Osteoblast (primary cell): ENCODE measurements at places on chromosomes 3 and 15. TPM values are rescaled to one million over a fixed set of nuclear protein-coding genes. Genes with fewer than 3 reads are reported as not detected.

DNA sequence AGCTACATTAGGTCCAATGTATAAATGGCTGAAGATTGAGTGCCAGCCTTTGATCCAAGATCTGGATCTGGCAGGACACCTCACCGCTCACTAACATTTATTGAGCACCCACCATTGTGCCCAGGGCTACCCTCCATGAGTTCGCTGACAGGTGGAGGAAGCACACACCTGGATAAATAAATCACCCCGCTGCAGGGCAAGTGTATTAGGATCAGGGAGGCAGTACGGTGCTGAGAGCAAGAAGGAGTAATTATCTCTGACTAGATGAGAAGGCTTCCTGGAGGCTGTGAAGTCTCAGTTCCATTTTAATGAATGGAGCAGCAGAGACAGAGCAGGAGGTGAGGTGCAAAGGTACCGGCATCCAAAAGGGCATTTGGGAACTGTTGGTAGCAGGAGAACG, 104.1 kb downstream of the LIPC start:
- H3K4me1 ChIP-seq = peaks cover 2% of the 10 kb centered on the region
- no peak for DNase-seq
- no peak overlapping the region for H3K4me3 ChIP-seq
- H3K36me3 ChIP-seq = no peaks in the 10 kb centered on the region
- no peak overlapping the region for H3K27ac ChIP-seq

The CYP1A2 gene
- not detected in 2 replicates for total RNA-seq

DNA sequence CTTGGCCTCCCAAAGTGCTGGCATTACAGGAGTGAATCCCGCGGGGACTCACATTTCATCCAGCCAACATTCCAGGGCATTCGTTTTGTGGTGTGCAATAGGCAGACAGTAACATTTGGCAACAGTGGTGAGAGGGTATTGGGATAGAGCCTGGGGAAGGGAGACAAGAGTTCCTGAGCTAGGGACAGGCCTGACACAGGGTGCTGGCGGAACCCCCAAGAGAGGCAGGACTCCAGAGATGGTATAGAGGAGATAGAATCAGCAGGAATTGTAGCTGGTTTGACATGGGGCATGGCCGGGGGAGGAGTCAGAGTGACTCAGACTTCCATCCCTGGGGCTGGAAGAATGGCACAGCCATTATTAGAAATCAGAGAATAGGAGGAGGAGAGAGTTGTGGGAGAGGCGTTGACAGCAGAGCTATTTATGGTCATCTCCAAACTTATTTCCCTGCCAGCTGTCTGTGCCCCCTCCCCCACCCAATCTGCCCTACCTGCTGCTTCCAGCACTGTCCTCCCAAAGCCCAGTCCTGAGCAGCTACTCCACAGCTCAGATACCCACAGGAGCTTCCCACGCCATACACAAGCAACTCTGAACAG, 4.4 kb upstream of the IDH2 start:
- H3K27ac ChIP-seq = no peak overlapping the region
- no peaks in the 10 kb centered on the region for H3K36me3 ChIP-seq
- H3K4me1 ChIP-seq = peaks cover 9% of the 10 kb centered on the region

The LRTM1 gene
- not detected in 2 replicates for total RNA-seq

The PARP14 gene
- 67.2 and 84.3 TPM in 2 replicates for total RNA-seq

- no peak overlapping the region for H3K27ac ChIP-seq
- H3K4me1 ChIP-seq = peaks cover 34% of the 10 kb centered on the region
- DNase-seq = no peak
- peaks cover 25% of the 10 kb centered on the region for H3K36me3 ChIP-seq
- no peak overlapping the region for H3K4me3 ChIP-seq
Observed at GRCh38 chr3:123745184-123745855, 138.8 kb downstream of the MYLK start.

DNA sequence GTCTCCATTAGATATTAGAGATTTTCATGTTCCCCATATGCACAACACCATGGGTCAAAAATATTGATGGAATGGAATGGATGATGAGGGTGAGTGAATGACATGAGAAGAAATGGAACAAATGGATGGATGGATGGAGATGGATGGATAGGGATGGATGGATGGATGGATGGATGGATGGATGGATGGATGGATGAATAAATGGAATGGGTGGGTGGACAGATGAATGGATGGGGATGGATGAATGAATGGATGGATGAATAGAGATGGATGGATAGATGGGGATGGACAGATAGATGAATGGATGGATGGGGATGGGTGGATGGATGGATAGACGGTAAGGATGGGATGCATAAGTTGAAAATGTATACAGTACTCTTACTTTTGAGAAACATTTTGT, 18.6 kb downstream of the CFAP92 start:
- H3K36me3 ChIP-seq = no peaks in the 10 kb centered on the region
- no peak overlapping the region for H3K4me3 ChIP-seq

The CYB561D2 gene
- 22.1 and 25.0 TPM in 2 replicates for total RNA-seq

- H3K4me1 ChIP-seq = peaks cover 56% of the 10 kb centered on the region
- no peak overlapping the region for H3K4me3 ChIP-seq
- peaks cover 7% of the 10 kb centered on the region for H3K36me3 ChIP-seq
- no peak for DNase-seq
- no peaks in the 10 kb centered on the region for H3K27me3 ChIP-seq
Observed at GRCh38 chr3:152352554-152352953, 83.8 kb downstream of the MBNL1 start.

DNA sequence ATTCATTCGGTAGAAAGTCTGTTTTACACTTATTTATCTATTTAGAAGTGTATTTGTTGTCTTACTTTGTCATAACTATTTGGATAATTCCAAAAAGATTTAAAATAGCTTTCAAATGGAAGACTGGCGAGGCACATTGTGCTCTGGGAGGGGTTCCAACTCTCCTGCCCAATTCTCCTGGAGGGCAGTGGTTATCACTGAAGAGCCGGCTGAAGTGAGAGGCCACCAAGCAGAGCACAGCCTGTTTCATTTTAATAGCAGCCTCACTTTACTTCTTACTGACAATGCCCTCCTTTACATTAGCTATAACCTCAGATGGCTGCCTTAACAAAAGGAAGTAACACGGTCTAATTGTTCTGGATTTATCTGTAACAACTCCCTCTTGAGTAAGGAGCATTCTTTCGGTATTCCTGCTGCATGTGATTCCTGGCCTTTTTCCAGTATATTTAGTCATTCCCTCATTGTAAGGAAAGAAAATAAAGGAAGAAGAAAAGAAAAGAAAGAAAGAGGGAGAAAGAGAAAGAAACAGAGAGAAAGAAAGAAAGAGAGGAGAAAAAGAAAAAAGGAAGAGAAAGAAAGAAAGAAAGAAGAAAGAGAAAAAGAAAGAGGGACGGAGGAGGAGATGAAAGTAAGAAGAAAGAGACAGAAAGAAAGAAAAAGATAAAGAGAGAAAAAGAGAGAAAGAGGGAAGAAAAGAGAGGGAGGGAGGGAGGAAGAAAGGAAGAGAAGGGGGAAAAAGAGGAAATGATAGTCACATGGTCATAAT, 339.8 kb upstream of the WNT5A start:
- no peak overlapping the region for H3K4me3 ChIP-seq
- no peak overlapping the region for H3K27ac ChIP-seq
- peaks cover 5% of the 10 kb centered on the region for H3K4me1 ChIP-seq
- H3K27me3 ChIP-seq = no peaks in the 10 kb centered on the region

DNA sequence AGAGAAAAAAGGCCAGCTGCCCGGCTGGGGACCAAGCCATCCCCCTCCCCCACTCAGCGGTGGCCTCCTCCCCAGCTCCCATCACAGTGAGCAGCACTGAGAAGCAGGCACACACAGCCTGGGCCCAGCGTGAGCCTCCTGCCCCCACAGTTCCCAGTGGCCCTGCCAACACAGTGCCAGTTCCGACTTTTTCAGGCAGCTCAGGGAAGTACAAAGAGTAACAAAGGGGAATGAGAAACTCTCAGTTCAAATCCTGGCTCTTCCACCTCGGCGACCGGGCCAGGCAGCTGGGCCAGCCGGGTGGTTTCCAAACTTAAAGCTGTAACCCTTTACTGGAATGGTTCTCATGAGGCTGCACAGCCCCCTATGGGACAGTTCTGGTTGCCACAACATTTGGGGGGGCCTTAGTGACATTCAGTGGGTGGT, 18.5 kb downstream of the TNK2 start:
- H3K36me3 ChIP-seq = peaks cover 4% of the 10 kb centered on the region
- no peaks in the 10 kb centered on the region for H3K27me3 ChIP-seq
- peaks cover 46% of the 10 kb centered on the region for H3K4me1 ChIP-seq
- DNase-seq = peak; percentile 56
- H3K27ac ChIP-seq = no peak overlapping the region

The TIMP4 gene
- total RNA-seq = 2.4 and 3.3 TPM in 2 replicates

- no peak overlapping the region for H3K27ac ChIP-seq
- DNase-seq = no peak
- H3K4me1 ChIP-seq = peaks cover 4% of the 10 kb centered on the region
- no peaks in the 10 kb centered on the region for H3K27me3 ChIP-seq
- no peak overlapping the region for H3K4me3 ChIP-seq
Observed at GRCh38 chr3:16364963-16365362, 100.0 kb downstream of the OXNAD1 start.

The GABRR3 gene
- not detected in 2 replicates for total RNA-seq

GRCh38 chr3:11544412-11545181, 99.1 kb downstream of the VGLL4 start:
- no peaks in the 10 kb centered on the region for H3K27me3 ChIP-seq
- no peak overlapping the region for H3K4me3 ChIP-seq
- H3K4me1 ChIP-seq = peaks cover 17% of the 10 kb centered on the region
- H3K27ac ChIP-seq = no peak overlapping the region
- H3K36me3 ChIP-seq = no peaks in the 10 kb centered on the region
- DNase-seq = peak; percentile 84

GRCh38 chr15:88994286-88994685, 81.1 kb upstream of the MFGE8 start:
- H3K4me3 ChIP-seq = no peak overlapping the region
- peaks cover 18% of the 10 kb centered on the region for H3K4me1 ChIP-seq
- no peaks in the 10 kb centered on the region for H3K36me3 ChIP-seq
- H3K27ac ChIP-seq = no peak overlapping the region
- no peak for DNase-seq
- H3K27me3 ChIP-seq = no peaks in the 10 kb centered on the region

The SLC9C1 gene
- not detected in 2 replicates for total RNA-seq

GRCh38 chr15:69794645-69795469, 302.9 kb downstream of the TLE3 start:
- H3K27me3 ChIP-seq = no peaks in the 10 kb centered on the region
- H3K4me3 ChIP-seq = peak overlapping the region; percentile 31
- H3K36me3 ChIP-seq = no peaks in the 10 kb centered on the region
- peaks cover 15% of the 10 kb centered on the region for H3K4me1 ChIP-seq
- peak overlapping the region; percentile 42 for H3K27ac ChIP-seq

The TGM4 gene
- total RNA-seq = not detected in 2 replicates

DNA sequence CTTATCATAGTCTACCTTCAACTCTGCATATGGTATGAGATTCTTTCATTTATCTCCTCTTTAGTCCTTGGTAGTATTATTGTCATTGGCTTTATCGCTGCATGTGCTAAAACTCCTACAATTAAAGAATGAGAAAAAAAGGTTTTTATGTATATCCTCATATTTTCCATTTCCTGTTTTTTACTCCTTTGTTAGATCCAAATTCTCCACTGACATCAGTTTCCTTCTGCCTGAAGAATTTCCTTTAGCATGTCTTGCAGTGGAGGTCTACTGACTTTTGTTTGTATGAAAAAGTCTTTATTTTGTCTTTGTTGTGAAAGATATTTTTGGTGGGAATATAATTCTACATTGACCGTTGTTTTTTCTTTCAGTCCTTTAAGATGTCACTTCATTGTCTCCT, 81.0 kb upstream of the TNIK start:
- no peak overlapping the region for H3K4me3 ChIP-seq
- no peaks in the 10 kb centered on the region for H3K4me1 ChIP-seq
- no peak overlapping the region for H3K27ac ChIP-seq
- peaks cover 7% of the 10 kb centered on the region for H3K27me3 ChIP-seq

GRCh38 chr3:110227991-110228390, 843.6 kb upstream of the NECTIN3 start:
- no peak overlapping the region for H3K4me3 ChIP-seq
- H3K27ac ChIP-seq = no peak overlapping the region
- H3K36me3 ChIP-seq = no peaks in the 10 kb centered on the region
- no peak for DNase-seq

- no peak overlapping the region for H3K27ac ChIP-seq
- no peak for DNase-seq
- no peak overlapping the region for H3K4me3 ChIP-seq
- no peaks in the 10 kb centered on the region for H3K27me3 ChIP-seq
- no peaks in the 10 kb centered on the region for H3K36me3 ChIP-seq
Observed at GRCh38 chr3:6622712-6623111, 238.2 kb upstream of the GRM7 start.

The CHST2 gene
- 13.8 and 16.5 TPM in 2 replicates for total RNA-seq

- H3K27me3 ChIP-seq = no peaks in the 10 kb centered on the region
- H3K4me1 ChIP-seq = no peaks in the 10 kb centered on the region
Observed at GRCh38 chr15:92636908-92637481, 18.6 kb downstream of the FAM174B start.

- no peak overlapping the region for H3K4me3 ChIP-seq
- no peak for DNase-seq
- H3K4me1 ChIP-seq = peaks cover 13% of the 10 kb centered on the region
- no peaks in the 10 kb centered on the region for H3K27me3 ChIP-seq
Observed at GRCh38 chr15:63611177-63611576, 14.0 kb downstream of the FBXL22 start.

DNA sequence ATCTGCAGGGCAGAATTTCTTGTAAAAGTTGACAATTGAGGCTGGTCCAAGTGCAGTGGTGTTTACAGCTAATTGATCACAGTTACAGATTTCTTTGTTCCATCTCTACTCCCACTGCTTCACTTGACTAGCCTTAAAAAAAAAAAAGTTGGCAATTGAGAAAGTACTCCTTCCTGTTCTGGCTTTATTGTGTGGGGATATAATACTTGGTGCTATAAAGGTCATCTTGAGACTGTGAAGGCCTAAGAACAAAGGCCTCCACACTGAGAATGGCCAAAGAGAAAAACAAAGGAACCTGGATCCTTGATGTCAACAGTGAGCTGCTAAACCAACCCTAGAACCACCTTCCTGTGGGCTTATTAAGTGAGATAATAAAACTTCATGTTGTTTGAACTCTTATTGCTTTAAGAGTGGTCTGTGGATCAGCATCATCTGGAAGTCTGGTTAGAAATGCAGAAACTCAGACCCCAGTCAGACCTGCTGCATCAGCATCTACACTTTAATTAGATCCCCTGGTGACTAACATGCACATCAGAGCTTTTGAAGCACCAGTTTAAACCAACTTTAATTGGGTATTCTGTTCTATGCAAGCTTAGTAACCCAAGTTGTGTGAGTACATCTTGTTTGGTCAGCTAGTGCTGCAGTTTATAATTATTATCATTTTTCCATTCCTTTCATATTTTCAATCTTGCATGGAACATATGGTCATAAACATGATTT, 55.2 kb downstream of the TMOD3 start:
- no peak overlapping the region for H3K4me3 ChIP-seq
- H3K4me1 ChIP-seq = peaks cover 39% of the 10 kb centered on the region
- DNase-seq = peak; percentile 92

The NUDT16 gene
- 10.0 and 10.1 TPM in 2 replicates for total RNA-seq

The RPL35A gene
- 373 and 450 TPM in 2 replicates for total RNA-seq

- H3K27me3 ChIP-seq = no peaks in the 10 kb centered on the region
- no peak overlapping the region for H3K4me3 ChIP-seq
- no peak overlapping the region for H3K27ac ChIP-seq
- H3K36me3 ChIP-seq = no peaks in the 10 kb centered on the region
- H3K4me1 ChIP-seq = no peaks in the 10 kb centered on the region
Observed at GRCh38 chr15:94610069-94610468, 378.7 kb downstream of the MCTP2 start.

The TUSC7 gene
- not detected in 2 replicates for total RNA-seq
